ENCODE measurements at places on chromosomes 12 and 14.

DNA sequence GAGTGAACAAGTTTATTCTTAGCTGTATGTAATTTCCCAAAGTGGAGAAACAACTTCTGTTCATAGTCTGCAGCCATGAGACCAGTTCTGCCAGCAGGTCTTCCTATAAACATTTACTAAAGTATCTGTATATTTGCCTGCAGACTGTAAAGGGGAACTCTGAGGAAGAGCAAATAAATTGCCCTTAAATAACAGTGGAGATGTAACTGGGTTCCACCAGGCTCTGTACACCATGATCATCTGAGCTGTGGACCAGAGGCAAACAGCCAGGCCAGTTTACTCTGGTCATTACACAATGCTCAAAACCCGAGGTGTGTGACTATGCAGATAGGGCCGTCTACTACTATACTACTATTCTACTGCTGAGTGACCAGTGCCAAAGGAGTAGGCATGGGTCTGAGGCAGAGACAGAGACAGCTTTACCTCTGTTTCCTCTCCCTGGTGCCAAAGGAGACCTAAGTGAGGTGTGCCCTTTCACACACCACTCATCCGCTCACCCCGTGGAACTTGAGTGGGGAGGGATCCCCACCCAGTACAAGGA, 21.1 kb upstream of the CERS5 start:
- no peak for DNase-seq

DNA sequence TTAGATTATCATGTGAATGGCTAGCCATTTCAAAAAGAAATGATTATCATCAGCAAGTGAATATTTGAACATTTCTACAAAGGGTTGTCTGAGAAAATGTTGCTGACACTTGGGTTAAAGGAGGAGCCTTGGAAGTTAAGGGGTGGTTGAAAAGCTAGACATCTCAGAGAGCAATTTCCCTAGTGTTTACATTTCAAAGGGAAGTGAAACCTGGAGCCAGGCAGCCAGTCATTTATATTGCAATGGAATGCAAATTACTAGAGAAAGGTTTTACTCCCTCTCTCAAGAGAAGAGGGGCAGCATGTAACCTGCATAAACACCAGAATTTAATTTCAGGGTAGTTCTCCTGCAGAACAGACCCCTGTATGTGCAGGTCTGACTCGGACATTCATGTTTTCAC, 279.0 kb downstream of the SLC16A7 start:
- DNase-seq = no peak

DNA sequence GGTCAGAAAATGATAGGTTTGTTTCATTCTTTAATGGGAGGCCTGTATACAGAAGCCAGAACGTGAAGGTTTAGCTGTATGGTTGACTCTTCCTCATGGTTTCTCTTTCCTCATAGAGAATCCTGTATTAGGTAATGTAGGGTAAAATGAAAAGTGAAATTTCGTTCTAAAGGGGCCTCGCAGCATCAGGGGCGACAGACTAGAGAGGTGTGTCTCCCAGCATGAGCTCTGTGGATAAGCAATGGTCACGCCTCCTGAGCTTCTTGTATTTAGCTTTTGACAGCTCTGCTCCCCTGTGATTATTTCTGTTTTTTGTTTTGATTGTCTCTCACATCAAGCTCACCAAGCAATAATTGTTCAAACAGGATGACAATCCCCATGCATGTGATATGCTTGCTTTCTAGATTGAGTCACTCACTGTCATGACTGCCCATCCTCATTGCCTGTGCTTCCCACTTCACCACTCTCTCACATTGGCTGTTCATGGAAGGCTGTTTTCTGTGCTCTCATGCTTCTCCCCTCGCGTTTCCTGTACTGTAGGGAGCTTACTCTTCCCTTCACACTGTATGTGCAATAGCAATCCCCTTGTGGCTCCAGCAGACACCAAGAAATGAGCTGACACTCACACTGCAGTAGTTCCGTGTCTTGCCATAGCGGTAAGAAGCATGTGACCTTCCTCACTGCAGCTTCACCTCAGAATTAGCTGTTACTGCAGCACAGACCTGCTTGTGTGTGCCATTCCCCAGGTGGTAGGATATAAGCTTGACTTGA, 44.0 kb downstream of the RAD52 start:
- no peak for DNase-seq

DNA sequence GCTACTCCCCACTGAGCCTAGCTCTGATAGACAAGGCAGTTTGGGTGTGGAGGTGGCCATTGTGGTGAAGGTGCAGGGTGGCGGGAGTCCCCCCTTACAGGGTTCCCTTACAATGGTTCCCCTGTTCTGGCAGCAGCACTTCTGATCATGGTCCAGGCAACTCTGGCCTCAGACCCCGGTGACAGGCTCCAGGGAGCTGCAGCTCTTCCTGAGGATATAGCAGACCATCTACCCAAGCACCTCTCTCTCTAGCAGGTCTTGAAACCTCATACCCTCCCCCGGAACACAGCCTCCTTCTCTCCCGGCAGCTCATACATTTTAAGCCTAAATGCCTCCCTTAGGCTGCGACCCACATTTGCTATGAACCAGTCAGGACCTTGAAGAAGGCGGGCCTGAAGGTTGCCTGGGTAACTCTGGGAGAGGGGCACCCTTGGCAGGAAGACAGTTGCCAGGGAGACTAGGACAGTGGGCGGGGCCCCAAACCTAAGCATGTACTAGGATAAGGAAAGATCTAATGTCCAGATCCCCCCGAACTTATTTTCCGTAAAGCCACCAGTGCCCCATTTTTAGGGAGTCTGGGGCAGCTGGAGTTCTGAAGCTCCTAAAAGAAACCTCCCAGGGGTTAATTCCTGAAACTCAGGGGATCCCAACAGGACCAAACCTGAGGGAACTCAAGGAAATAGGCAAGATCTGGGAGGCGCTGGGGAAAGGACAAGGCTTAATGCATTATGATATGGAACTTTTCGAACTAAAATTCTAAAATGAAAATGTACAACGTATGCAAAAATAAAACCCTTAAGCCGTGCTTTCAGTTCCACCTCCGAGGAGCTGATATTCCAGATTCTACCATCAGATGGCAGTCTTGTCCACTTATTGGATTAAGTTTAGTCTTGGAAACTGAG, 4.5 kb upstream of the GDF11 start:
- DNase-seq = peak; percentile 88

- no peak for DNase-seq
Observed at GRCh38 chr12:18747895-18748294, 10.0 kb downstream of the CAPZA3 start.

- DNase-seq = no peak
Observed at GRCh38 chr12:111160350-111161241, 208.3 kb downstream of the PHETA1 start.
